ENCODE measurements at places on chromosomes 1 and 21.

DNA sequence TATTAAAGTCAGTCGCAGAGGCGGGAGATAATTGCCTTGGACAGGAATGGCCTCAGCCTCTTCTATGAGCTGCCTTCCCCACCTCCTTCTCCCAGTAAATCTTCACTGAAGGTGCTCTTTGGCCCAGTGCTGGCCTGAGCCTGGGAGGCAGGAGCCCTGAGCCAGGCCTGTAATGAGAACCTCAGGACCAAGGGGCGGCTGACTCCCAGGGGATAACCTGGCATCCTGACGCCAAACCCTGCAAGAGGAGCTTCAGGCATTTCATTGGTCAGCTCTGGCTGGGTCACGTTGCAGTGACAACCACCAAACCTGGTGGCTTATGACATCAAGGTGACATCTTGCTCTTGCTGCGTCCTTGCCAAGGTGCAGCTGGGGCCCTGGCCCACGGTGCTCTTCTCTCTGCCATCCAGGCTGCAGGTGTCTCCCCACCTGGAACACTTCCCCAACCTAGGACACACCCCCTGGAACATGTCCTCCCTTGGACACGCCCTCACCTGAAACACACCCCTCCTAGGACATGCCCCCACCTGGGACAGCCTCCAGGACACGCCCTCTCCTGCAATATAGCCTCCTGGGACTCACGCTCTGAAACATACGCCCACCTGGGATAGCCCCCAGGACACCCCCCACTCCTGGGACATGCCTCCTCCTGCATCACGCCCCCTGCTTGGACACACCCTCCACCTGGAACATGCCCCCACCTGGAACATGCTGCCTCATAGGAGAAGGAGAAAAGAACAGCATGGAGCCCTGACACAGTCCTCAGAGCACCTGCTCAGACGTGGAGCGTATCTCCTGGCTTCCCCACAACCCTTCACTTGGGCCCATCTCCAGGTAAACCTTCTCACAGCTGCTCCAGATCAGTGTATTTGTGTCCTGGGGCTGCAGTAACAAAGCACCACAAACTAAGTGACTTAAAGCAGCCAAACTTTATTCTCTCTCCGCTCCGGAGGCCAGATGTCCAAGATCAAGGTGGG lies 333.6 kb downstream of the NPHP4 start:
- no peak for DNase-seq

DNA sequence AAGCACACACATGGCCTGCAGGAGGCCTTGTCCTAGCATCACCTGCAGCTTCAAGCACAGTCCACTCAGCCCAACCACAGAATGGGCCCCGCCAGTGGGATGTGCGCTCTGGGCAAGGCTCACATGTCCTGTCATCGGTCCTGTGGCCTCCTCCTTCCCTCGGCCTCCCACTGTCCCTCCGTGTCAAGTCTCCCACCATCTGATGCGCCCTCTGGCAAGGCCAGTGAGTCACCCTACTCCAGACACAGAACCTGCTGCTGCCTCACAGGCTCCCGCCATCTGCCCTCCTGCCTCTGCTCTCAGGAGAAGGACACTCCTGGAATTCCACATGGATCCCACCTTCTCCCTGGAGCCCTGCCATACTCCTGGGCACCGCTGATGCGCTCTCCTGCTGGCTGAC lies 14.2 kb downstream of the KCNAB2 start:
- no peak for DNase-seq

GRCh38 chr1:182304627-182305026 lies 87.0 kb downstream of the GLUL start:
- DNase-seq, result no peak

GRCh38 chr21:36630485-36631206 lies 68.3 kb upstream of the SIM2 start:
- DNase-seq, result peak; percentile 49

GRCh38 chr1:36248250-36248894 lies 24.1 kb downstream of the THRAP3 start:
- DNase-seq, result no peak

GRCh38 chr1:44073528-44073927 lies 42.3 kb upstream of the SLC6A9 start:
- no peak for DNase-seq

DNA sequence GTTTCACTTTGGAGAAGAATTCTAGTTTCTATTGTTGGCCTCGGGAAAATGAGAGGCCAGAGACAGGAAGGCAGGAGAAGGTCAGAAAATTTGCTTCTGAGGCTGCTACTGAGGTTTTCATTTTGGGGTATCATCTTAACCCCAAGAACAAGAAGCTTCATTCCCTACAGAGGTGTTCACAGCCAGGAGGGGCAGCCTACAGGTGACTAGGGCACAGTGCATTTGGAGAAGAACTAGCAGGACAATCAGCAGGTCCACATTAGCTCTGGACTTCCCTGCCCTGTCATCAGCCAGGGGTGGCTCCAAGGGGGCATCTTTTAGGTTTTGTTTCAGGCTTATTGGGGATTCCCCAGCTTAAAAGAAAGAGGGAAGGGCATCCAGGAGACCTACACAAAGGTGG lies 12.1 kb upstream of the ZNF496 start:
- DNase-seq, result no peak

GRCh38 chr1:32872192-32872460 lies 1.4 kb upstream of the FNDC5 start:
- DNase-seq, result no peak

DNA sequence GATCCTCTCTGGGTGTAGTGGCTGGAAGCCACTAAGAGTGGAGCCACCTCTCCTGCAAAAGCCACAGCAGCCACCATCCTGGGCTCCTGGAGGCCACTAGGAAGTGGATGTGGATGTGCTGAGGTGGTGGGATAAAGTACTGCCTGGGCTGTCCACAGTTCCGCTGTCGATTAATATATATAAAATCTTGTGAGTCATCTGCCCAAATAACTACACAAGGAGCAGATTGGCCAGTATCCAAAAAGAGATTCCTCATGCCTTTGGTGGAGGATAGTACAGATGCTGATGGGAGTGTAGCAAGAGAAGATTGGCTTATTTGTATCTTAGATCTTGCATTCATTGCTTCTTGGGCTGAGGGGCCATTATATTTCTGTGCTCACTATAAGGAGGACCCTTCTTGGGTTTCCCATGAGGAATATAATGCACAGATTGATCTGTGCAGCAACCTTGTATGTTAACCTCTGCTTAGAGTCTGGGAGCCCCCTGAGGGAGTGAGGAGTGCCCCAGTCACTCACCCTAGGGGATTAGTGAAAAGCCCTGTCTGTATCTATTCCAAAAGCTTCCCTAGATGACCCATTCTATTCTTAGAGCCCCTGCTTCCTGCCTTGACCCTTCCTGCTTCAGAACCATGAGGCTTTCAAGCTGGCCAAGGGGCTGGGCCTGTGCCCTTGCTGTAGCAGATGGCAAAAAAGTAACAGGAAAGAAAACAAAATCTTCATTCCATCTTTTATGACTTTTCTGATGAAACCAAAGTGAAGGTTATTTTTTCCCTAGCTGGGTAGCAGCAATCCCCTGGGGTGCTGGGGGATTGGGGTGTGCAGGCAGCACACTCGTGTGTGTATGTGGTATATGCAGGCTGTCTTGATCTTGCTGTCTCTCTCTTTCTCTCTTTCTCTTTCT lies 31.7 kb downstream of the RCSD1 start:
- DNase-seq, result no peak

- no peak for DNase-seq
Observed at GRCh38 chr1:184533049-184533448, 146.2 kb downstream of the C1orf21 start.

DNA sequence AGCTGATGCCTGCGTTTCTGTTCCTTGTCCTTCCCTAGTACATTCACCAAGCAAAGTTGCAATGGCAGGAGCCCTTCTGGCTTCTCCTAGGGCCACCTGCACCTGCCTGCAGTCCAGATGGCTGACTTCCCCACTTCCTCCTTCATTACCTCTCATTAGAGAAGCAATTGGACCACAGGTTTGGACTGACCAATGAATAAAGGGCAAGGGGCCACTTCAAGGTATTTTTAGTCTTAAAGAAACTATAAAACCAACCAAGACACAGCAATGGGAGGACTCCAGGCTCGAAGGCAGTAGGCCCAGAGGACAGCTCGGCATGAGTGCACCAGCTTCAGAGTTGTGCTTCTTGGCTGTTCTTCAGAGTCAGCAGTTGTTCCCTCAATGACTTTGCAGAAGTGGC lies 60.8 kb upstream of the ROR1 start:
- no peak for DNase-seq

- DNase-seq, result no peak
Observed at GRCh38 chr1:117779364-117779763, 150.1 kb downstream of the GDAP2 start.

DNA sequence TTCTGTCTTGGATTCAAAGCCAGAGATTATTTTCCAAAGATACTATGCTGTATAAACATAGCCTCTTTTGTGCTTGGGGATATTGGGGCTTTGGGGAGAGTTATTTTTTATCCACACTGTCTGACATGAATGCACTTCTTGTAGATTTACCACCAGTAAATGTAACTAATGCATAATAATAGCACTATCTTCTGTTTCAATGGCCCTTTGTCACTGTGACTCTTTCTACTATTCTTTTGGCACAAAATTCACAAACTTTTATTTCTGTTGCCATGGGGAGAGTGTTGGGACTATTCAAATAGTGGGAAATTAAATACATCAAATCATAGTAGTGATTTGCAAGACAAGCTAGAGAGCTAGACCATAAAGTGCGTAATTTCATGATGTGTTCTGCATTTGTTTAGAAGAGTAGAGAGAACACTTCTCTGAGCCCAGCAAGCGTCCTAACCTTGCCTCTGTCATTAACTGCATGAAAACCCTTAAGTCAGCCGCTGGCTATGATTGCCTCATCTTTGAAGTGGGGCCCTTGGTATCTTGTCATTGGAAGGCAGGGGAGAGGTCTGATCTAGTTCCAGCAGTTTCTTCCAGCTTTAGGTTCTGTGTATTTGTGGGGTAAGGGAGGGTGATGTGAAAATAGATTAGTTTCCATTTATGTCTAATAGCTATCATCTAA lies 154.4 kb downstream of the HHAT start:
- no peak for DNase-seq

DNA sequence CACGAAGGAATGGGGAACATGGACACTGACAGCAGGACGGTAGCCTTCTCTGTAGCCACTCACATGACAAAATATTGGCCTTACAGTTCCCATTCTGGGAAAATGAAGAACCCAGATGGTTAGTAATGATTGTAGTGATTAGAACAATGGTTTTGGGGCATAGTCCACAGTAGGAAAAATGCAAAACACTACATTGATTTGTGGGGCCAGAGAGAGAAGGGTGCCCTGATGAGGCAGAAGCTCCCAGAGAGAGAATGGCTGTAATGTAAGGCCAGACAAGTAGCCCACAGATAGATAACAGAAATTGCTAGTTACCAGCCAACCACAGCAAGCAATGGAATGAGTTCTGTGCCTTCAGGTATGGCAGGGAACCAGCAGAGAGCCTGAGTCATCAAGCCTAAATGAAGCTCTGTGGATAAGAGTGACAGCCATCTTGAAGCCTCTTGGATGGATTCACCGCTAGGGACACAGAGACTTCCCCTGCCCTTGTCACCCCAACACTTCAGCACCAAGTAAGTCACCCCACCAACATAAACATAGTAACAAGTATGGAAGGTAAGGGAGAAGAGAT lies 206.1 kb downstream of the BACH1 start:
- no peak for DNase-seq

DNA sequence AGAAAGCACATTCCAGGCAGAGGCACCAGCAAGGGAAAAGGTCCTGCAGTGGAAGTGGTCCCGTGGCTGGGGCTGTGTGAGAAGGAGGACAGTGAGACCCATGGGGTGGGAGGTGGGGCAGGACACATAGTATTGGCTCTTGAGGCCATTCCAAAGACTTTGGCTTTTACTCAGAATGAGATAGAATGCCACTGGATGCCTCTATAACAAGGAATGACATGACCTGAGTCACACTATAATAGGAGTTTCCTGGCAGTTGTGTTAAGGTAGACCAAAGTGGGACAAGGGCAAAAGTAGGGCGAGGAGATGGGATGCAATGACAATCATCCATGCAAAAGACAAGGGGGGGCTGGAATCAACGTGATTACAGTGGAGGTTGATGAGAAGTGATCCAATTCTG lies 24.7 kb upstream of the LAMC2 start:
- DNase-seq, result no peak

GRCh38 chr1:150976879-150977694 lies 2.5 kb upstream of the CERS2 start:
- no peak for DNase-seq

DNA sequence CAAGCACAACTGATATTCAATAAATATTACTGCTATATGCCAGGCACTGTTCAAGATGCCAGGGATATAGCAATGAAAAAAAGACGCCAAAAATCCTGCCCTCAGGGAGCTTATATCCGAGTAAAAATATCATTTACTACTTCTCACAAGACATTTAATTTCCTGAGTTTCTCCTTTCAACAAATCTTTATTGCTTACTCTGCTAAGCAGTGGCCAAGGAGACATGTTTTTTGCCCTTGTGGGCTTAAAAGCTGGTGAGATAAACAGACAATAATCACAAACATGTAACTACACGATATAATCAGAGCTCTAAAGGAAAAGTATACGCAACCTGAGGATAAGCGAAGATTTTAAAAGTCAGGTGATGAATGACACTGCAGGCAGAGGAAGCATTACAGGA lies 19.5 kb downstream of the TGFBR3 start:
- no peak for DNase-seq

DNA sequence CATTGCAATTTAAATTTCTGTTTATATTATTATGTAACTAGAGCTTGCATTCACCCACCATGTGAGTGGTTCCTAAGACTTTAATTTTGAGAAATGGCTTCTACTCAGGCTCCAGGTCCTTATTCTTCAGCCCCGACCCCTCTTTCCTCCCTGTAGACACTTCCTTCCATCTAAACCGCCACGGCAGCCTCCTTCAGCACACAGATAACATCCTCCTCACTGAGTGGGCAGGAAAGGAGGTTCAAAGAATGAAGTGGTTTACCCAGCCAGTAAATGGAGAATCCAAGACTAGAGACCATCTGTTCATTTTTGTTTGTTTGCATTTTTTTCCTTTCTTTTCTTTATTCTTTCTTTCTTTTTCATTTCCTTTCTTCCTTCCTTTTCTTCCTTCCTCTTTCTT lies 37.1 kb upstream of the SOD1 start:
- no peak for DNase-seq

- DNase-seq, result no peak
Observed at GRCh38 chr1:153608742-153609584, 4.0 kb downstream of the S100A16 start.

GRCh38 chr1:116390195-116390594 lies 17.2 kb downstream of the ATP1A1 start:
- DNase-seq, result no peak
